ENCODE measurements at places on chromosomes 5 and 9.

- no peak for DNase-seq
These were observed 81.6 kb upstream of the GDNF start for GRCh38 chr5:37921452-37921851.

DNA sequence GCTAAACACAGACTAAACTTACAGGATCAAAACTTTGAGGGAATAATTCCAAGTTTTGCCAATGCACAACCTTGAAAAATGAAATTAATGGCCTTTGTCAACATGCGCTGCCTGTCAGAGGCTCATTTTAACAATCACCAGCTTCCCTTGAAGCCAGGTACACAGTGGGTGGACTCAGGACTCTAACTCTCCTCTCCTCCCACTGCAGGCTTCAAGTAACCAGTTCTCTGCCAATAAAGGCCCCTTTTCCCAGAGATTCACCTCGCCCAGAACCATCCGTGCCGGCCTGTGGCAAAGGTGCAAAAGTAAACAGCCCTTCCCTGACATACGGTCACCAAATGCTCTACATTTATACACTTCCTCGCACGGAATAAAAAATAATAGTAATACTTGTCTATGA lies 18.4 kb upstream of the FBP2 start:
- no peak for DNase-seq

DNA sequence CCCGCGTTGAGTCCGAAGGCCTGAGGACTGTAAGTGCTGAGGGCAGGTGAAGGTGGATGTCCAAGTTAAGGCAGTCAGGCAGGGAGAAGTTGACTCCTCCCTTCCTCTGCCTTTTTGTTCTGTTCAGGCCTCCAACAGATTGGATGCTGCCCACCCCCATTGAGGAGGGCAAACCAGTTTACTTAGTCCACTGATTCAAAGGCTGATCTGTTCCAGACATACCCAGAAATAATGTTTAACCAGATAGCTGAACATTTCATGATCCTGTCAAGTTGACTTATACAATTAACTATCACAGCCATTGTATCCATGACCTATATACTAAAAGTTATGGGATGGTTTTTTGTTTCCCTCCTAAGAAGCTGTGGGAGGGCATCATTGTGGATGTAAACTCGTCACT lies 8.3 kb upstream of the TEX48 start:
- DNase-seq = no peak

DNA sequence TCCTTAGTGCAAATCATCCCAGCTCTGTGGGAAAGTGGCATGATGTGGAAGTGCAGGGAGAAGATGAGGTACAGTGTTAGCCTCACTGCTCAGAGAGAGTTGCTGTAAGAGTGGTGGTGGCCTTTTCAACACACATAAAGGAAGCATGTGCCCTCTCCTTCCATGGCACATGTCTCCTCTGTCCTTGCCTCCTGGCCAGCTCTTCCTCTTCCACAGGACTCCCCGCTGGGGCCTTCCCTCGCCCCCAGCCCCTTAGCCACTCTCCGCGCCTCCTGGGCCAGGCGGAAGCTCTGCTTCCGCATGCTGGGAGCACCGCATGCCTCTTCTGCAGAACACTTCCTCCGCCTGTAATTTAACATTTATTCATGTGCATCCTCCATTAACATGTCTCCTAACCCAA lies 4.8 kb upstream of the KCNMB1 start:
- no peak for DNase-seq

DNA sequence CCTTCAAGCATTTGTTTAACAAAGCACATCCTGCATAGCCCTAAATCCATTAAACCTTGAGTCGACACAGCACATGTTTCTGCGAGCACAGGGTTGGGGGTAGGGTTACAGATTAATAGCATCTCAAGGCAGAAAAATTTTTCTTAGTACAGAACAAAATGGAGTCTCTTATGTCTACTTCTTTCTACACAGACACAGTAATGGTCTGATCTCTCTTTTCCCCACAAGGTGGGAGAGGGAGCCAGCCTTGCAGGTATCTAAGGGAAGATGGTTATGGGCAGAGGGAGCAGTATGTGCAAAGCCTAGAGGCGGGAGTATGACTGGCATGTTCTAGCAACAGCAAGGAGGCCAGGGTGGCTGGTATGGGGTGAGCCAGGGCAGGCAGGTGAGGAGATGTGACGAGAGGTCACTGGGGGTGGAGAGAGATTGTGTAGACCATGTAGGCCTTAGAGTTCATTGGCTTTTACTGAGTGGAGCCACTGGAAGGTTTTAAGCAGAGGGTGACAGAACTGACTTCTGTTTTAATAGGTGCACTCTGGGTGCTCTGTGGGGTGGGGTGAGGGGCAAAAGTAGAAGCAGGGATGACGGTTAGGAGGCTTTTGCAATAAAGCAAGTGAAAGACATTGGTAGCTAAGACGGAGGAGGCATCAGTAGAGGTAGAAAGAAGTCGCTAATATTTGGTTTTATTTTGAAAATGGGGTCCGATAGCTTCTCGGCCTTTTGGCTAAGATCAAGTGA lies 5.1 kb upstream of the RPS14 start:
- no peak for DNase-seq

- DNase-seq = no peak
These were observed 84.8 kb downstream of the ADAMTS2 start for GRCh38 chr5:179260324-179261070.

DNA sequence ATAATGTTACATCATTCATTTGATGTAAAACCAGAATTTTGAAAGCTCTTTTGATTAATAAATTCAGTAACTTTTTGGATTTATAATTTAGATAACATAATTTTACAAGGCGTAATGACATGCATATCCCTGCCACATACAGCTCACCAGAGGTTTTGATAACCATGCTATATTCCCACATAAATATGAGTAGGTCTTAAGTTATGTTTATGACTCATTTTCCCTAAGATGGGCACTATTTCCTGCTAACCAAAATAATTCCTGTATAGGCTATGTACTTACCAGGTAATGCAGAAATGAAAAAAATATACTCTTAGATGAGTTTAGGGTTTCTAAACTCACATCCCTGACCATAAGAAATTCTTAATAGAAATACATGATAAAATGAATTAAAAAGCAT lies 93.9 kb upstream of the EDIL3 start:
- no peak for DNase-seq

DNA sequence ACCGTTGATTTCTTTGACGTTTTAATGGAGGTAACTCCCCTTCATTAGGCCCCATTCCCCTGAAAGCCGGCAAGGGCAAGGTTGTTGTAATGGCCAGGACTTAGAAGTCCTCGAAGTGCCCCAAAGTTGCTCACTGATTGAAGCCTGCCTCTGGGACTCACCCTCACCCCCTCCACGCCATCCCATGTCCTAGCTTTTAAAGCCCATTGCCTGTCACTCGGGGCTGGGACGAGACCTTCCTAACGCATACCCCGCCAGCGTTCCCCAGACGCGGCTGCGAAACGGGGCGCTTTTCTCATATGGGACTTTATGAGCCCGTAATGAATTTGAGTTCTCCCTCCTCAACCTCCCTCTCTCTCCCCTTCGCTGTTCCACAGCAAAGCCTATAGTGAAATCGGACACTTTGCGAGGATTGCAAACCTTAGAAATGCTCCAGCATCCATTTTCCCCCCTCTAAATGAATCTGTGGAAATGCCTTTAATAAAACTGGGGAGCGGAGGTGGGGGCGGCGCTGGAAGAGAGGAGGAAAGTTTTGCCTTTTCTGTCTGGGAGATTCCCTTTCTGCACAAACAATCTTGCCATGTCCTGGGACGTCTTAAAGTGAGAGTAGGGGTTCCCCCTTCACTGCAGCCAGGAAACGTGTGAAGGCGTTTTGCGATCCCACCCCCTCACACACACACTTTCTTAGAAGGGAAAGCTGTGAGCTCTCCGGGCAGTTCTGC lies 1.5 kb downstream of the PAPPA start:
- DNase-seq = no peak

DNA sequence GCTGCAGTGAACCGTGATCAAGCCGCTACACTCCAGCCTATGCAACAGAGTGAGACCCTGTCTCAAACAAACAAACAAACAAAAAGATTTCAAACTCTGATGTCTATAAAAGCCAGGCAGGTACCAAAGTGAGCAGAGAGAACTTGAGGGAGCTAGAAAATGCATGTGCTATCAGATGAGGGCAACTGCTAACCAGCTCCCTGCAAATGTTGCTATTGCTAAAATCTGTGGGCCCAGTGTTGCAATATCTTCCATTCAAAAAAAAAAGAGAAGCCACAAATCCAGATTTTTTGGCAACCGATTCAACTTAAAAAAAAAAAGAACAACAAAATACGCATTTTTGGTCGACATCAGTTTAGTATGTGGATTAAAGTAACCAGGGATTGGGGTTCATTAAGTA lies 5.5 kb downstream of the UBE2D2 start:
- no peak for DNase-seq

GRCh38 chr9:3894772-3895171 lies 369.0 kb upstream of the RFX3 start:
- DNase-seq = no peak

DNA sequence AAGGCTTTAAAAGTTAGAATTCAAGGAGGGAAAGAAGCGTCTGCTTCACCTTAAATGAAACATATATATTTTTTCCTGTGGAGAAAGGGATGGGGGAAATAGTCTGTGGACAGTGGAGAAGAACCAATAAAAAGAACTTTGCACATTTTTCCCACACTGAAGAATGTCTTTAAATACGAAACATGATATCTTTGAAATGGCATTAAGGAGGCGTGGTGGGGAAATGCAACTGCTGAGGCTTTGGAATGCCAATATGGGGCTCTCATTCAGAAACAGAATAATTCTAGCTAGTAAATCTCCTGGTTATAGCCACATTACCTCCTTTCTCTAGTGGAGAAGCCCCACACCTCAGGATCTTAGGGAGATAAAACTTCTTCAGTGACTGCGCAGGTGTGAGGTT lies 46.8 kb downstream of the TNC start:
- DNase-seq = no peak

- no peak for DNase-seq
These were observed 25.9 kb upstream of the NDST1 start for GRCh38 chr5:150481972-150482406.

DNA sequence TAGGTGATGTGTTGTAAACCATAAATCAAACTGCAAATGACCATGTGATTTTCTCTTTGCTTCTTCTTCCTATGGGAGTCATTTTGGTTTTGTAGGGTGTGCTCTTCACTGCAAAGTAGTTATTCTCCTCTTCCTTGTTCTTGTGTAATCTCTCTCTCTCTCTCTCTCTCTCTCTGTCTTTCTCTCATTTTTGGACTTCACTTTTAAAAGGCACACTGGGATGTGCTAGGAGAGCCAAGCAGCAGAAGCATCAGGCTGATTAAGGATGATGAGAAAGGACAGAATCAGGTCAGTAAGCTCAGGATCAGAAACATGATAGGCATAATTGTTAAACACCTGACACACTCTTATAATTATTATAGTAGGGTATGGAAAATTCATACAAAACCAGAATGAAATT lies 505.3 kb upstream of the ZNF608 start:
- no peak for DNase-seq

GRCh38 chr9:34611251-34611810 lies 566 bp downstream of the RPP25L start:
- no peak for DNase-seq

DNA sequence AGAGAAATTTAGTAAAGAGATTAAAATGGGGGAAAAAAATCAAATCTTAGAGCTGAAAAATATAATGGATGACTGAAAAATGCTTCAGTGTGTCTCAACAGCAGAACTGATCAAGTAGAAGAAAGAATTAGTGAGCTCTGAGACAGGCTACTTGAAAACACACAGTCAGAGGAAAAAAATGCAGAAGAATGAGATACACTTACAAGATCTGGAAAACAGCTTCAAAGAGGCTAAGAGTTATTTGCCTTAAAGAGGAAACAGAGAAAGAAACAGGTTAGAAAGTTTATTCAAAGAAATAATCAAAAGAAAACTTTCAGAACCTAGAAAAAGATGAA lies 70.5 kb upstream of the OR2K2 start:
- DNase-seq = no peak

- no peak for DNase-seq
These were observed 241.6 kb downstream of the FBXL7 start for GRCh38 chr5:15741591-15741990.

DNA sequence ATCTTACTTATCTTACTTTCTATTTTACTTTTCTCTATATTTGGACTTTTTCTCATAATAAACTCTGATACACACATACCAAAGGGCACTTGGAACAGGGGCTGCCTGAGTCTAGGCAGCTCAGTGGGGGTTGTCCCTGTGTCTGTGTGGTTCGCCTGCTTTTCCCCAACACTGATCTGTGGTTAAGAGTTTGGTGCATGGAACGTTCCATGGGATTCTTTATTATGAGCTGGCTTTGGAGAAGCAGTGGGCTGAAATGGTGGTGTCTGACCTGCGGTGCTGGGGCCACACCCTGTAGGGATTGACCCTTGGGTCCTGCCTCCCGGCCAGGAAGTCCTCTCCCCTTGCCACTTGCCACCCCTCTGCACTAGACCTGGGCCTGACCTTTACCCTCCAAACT lies 47.4 kb downstream of the ANKRD33B start:
- DNase-seq = no peak

DNA sequence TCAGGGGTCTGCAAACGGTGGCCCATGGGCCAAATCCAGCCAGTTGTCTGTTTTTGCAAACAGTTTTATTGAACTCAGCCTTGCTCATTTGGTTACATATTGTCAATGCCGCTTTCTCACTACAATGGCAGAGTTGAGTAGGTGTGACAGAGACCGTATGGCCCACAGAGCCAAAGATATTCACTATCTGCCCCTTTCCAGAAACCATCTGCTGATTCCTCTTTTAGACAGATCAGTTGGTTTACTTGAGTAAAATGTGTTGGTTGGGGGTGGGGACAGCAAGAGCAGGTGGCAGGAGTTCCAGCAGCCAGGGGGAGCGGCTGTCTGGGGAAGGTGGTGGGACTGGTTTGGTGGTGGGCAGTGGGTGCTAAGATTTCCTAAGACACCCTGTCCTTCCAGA lies 54.8 kb downstream of the COL27A1 start:
- DNase-seq = no peak

- DNase-seq = no peak
These were observed 228.9 kb upstream of the MVB12B start for GRCh38 chr9:126097679-126098078.

DNA sequence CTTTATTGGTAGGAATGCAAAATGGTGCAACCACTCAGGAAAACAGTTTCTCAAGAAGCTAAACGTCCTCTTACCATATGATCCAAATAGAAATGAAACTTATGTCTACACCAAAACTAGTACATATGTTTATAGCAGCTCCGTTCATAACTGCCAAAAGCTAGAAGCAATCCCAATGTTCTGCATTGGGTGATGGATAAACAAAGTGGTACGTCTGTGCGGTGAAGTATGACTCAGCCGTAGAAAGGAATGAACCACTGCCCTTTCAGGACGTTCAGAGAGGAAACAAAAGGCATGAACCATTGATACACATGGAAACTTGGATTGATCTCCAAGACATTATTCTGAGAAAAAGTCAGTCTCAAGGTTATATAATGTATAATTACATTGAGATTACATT lies 27.6 kb downstream of the HNRNPH1 start:
- DNase-seq = no peak

DNA sequence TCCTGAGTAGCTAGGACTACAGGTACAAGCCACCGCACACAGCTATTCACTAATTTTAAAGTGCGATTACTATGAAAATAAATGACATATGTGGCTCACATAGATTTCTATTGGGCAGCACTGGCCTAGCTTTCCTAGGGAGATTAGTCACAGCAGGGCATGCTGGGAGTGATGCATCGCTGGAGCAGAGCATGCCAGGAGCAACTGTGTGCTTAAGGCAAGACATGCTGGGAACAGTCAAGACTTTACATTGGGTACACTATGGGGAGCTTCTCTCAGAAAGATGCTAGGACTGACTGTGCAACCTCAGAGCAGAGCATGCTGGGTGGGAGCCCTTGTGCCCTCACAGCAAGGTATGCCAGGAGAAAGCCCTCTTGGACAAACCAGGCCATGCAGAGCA lies 9.3 kb downstream of the ST6GALNAC6 start:
- DNase-seq = no peak

Measured in esophagus squamous epithelium (tissue), 5 donors.